K562 (cell line): ENCODE measurements at places on chromosomes 11 and 22.

- DNase-seq, result no peak
Measured at GRCh38 chr11:72039031-72039855, 40.5 kb downstream of the IL18BP start.

- no peak for DNase-seq
Measured at GRCh38 chr22:35986088-35986487, 42.5 kb downstream of the RBFOX2 start.

DNA sequence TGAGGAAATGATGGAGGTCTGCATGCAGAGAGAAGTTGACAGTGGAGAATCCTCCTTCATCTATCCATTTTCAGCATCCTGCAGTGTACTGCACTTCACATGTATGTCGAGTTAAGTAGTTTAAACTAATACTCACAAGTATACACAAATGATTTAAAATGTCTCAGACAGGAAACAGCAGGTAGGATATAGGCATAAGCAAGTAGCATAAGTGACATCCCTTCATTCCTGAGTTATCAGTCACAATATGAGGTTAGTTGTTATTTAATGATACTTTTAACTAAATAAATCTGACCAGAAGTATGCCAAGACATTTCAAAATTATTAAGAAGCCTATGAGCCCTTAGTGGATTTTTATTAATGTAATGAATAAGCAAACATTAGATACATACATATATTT, 37.4 kb downstream of the MTMR2 start:
- DNase-seq, result no peak

DNA sequence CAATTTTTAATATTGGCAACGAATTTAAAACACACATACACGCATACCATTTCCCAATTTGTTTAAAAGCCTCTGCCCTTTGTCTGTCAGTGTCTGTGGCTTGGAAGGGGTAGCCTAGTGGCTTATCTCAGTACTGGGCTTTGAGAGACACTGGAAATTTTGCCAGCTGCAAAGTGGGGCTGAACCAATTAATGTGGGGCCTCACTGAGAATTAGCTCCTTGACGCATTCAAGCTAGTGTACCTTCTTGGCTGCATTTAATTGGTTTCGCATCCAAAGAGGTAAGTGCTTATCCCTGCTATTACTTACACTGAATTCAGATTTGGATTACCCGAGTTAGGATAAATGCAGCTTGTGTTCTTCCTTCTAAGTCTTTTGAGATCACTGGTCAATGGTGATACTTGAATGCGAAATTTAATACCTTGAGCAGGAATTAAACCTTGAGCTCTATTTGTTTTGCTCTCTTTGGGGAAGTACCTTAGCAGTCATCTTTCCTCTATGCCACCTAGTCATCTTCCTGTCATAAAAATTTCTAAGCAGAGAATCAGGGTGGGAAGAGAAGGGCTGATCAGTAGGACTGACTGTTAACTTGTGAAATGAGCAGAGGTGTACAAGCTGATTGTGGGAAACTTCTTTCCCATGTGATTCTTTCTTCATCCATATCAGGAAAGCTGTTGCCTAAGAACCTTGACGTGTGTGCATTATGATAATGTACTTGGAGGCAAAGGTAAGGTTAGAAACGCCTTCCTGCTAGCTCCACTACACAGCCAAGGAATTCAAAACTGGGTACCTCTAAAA, 187.7 kb upstream of the E2F8 start:
- DNase-seq, result no peak

DNA sequence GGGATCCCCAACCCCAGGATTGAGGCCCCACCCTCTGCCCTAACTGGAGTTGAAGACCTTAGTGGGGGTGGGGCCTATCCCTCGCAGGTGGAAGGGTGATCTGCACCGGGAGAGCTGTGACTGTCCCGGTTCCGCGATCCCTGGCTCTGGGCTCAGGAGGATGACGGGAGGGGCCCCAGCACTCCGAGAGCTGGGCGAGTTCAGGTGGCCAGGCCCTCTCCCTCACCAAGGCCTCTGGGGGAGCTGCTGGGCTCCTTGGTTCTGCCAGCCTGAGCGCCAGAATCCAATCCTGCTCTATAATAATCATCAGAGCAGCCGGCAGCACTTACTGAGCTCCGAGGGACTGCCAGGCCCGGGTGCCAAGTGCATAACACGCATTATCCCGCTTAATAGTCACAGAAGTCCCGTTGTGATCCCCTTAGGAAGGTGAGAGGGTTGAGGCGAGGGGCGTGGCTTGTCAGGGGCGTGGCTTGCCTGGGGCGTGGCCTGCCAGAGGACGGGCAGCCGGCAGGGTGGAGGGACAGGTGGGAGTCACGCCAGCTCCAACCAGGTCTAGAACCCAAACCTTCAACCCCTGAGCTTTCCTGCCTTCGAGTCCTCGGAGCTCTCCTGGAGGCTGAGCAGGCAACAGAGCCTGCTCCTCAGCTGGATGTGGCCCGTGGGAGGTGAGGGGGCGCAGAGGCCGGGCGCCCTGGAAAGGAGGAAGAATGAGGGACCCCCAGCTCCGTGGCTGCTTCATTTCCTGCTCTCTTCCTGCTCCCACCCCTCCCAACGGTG, 7.3 kb upstream of the SYT7 start:
- peak; percentile 85 for DNase-seq

- peak; percentile 68 for DNase-seq
Measured at GRCh38 chr11:113634940-113635575, 71.0 kb downstream of the TMPRSS5 start.

DNA sequence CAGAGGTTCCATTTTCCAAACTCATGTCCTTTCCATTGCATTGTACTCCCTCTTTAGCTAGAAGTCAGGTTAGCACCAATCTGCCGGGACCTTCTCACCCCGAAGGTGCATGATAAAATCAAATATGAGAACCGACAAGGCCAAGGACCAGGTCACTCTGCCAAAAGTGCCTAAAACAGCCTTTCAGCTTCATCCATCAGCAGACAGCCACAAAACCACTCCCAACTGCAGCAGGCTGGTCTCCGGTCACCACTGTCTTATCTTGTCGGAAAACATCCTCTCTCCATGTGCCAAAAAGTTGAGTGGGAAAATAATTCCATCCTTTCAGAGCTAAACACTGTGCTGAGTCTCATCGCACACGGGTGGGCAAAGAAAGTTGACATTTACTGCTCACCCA, 1.4 kb downstream of the PI4KA start:
- DNase-seq, result peak; percentile 85

GRCh38 chr11:35275786-35276170, 136.8 kb downstream of the CD44 start:
- no peak for DNase-seq

GRCh38 chr11:61737636-61738386, 14.6 kb upstream of the MYRF start:
- DNase-seq, result no peak
